ENCODE measurements at places on chromosomes 12 and 14.

DNA sequence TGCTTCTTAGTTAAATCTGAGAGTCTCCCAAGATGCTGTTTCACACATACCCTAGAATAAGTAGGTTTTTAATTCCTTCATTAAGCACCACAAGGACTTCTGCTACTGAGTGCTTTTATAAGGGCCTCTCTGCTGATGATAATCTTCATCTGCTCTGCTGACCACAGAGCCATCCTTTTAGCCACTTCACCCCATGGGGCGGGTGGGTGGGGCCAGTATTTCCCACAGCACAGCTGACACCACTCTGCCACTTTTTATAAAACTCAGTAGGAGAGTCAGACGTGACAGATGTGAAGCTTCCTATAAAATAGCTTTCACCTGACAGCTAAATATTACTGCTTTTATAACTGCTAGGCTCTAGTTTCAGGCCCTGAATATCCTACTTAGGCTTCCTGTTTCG is 20.3 kb downstream of the FCF1 start:
- DNase-seq = no peak

GRCh38 chr14:45222485-45223262 is 30.3 kb downstream of the MIS18BP1 start:
- DNase-seq = no peak

DNA sequence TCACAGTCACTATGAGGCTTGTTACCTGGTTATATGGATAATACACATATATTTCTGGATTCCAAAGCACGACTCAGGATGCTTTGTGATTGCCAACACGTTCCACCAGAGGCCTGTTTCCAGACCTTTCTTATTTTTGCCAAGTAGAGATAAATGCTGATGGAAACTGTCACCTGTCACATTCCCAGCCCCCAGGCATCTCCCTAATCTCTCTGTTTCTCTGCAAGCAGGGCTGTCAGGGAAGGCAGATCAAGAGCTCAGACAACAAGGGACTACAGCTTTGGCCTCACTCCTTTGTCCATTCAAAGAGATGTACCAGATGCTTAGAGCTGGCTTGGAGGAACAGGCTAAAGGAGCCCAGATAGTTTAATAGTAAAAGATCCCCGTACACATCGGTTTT is 21.8 kb upstream of the DDHD1 start:
- DNase-seq = no peak

DNA sequence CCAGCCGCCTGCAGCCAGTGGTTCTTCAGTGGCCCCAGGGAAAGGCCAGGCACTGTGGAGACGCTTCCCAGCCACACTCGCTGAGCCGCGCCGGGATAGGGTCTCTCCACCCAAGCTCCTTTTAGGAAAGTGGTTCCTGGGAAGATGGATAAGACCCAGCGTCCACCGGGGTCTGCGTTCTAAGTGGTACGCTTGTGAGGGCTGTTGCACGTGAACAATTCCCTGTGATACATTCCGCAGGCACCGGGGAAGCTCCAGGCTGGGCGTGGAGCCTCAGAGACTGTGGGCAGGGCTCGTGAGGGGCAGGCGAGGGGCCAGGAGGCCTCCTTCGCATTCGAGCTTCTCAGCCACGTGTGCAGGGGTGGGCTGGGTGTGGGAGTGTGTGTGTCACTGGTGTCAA is 48.4 kb downstream of the GALNT9 start:
- DNase-seq = no peak

GRCh38 chr12:79688376-79689060 is 2.2 kb downstream of the PAWR start:
- no peak for DNase-seq

DNA sequence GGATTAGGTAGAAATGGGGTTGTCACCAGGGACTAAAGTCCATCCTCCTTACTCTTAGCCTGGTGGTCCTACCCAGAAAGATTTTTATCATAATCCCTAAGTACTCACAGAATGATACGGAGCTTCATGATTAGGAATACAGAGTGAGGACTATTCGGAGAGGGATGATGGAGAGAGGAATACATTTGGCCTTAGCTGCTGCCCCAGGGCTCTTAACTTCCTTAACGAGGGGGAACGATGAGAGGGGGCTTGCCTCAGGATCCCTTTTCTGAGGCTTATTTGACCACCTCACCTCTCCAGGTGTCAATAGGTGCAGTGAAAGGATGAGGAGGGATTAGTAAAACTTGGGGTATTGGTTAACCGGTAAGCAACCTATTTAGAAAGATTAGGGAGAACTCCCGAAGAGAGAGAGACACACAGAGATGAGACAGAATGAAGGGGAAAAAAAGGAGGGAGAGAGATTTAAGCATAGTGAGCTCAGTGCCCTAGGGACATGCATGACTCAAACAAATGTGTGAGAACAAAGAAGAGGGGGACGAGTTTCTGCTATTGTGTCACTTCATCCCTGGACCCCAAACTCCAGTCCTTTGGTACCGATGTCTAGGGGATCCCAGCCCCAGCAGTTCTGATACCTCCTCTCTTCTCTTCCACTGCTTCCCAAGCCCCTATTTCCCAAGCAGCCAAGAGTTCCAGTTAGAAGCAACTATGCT is 1.1 kb downstream of the NFE2 start:
- DNase-seq = no peak

DNA sequence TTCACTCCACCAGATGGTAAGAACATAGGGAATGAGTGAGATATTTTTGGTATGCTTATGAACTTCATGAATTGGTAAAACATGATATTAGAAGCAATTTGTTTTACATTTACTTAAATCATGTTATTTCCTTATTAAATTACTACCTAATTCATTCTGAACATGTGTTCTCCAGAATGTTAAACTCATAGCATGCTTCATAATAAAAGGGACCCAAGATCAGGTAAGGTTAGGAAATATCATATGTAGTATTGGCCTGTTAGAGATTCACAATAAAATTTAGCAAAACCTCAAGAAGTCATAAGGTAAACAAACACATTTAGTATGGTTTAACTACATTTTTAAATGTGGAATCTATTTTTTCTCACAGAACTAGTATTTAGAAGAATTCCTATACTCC is 28.2 kb downstream of the PTPRQ start:
- no peak for DNase-seq

DNA sequence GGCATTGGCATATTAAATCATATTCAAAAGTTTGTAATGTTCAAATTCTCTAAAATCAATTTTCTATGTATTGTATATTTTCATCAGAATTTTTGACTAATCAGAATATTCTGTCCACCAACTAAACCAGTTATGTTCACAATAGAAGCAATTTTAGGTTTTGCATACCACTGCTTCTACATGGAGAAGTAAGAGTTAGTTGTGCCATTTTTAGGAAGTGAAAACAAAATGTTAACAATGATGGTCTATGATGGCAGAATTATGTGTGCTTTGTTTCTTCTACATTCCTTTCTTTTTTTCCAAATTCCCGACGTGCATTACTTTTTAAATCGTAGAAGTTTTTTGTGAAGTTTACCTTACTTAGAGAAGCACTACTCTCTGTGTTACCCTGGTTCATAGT is 29.5 kb downstream of the ABHD12B start:
- no peak for DNase-seq

- DNase-seq = no peak
Measured at GRCh38 chr12:1403417-1403816, 191.0 kb downstream of the FBXL14 start.

GRCh38 chr14:22428700-22429291 is 160.2 kb downstream of the DAD1 start:
- no peak for DNase-seq

DNA sequence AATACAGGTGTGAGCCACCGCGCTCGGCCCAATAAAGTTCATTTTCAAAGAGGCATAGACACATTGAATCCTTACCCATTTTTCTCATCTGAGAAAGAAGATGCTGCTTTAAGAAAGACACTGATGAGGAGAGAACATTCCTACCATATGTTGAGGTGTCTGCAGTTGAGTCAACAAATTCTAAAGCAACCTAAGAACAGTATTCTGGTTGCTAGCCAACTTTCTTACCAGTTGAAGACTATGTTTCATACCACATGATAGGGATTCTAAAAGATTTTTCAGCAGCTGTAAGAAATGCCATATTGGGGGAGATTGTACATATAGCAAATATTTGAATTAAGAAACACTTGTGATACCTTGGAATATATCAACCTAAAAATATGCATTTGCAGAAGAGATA is 160.1 kb downstream of the SRGAP1 start:
- DNase-seq = no peak

GRCh38 chr12:91818227-91819131 is 327.2 kb downstream of the BTG1 start:
- DNase-seq = no peak

GRCh38 chr14:77457115-77457521 is 283 bp downstream of the VIPAS39 start:
- DNase-seq = no peak

DNA sequence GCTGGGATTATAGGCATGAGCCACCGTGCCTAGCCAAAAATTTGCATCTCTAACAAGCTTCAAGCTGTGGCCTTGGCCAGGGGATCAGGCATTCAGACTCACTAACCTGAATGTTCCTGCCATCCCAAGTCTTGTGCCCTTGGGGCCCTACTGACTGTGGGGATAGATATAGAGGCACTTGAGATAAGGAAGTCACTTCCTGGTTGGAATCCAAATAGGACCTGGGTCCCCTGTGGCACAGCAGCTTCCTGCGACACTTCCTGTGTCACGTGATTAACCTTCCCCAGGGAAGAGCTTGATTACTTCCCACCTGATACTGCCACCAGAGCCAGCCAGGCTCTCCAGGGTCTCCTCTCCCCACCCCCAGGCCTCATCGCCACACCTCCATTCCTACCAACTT is 128.2 kb downstream of the BCL11B start:
- no peak for DNase-seq
